ENCODE measurements at places on chromosomes 2 and 18.
A peak's percentile ranks its signal among the peaks of the same experiment; 100 is the strongest.

DNA sequence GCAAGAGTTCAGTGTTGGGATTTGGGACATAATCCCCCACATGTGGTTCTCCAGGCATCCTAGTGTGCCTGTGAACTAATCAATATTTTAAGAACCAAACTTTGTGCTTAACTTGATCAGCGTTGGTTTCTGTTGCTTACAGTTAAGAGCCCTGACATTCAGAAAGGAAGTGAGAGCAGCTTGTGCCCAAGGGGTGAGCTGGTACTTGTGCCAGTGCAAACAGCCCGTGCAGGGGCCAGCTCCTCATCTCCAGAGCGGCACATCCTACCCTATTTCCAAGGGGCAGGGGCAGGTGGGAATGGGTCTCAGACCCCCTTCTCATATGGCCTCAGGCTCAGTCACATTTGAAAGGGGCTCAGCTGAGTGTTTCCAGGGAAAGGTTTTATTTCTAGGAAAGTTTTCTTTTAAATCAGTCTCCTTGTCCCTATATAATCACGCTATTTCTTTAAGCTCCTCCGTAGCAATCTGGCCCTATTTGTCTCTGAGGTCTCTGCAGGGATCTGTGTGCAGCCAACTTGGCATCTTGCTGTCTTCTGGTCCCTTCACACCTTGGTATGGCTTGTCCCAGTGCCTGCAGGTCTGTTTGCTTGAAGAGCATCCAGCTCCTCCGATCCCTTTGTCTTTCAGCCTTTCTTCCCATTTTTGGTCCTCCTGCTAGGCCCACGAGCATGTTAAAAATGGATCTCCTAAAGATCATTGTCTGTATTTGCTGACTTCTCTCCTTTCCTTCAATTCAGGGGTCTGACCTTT is 358.9 kb downstream of the HRH4 start:
- no peak for DNase-seq

DNA sequence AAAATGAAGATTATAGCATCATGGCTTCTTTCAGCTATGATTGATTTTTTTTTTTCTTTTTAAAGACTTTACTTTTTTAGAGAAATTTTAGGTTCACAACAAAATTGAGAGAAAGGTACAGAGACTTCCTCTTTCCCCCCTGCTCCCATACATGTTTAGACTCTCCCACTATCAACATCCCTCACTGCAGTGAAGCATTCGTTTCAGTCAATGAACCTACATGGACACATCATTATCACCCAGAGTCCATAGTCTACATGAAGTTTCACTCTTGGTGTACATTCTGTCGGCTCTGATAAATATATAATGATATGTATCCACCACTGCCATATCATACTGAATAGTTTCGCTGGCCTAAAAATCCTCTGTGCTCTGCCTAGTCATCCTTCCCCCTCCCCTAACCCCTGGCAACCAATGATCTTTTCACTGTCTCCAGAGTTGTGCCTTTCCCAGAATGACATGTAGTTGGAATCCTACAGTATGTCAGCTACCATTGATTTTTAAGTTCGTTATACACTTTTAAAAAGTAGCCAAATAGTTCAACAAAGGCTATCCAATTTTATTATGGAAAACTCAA is 86.8 kb downstream of the GPD2 start:
- no peak for DNase-seq

- peak; percentile 7 for DNase-seq
Observed at GRCh38 chr2:47307066-47307465, 95.9 kb upstream of the MSH2 start.

GRCh38 chr18:56873441-56874140 is 222.4 kb downstream of the WDR7 start:
- no peak for DNase-seq

- no peak for DNase-seq
Observed at GRCh38 chr18:22186484-22186971, 17.1 kb downstream of the GATA6 start.

DNA sequence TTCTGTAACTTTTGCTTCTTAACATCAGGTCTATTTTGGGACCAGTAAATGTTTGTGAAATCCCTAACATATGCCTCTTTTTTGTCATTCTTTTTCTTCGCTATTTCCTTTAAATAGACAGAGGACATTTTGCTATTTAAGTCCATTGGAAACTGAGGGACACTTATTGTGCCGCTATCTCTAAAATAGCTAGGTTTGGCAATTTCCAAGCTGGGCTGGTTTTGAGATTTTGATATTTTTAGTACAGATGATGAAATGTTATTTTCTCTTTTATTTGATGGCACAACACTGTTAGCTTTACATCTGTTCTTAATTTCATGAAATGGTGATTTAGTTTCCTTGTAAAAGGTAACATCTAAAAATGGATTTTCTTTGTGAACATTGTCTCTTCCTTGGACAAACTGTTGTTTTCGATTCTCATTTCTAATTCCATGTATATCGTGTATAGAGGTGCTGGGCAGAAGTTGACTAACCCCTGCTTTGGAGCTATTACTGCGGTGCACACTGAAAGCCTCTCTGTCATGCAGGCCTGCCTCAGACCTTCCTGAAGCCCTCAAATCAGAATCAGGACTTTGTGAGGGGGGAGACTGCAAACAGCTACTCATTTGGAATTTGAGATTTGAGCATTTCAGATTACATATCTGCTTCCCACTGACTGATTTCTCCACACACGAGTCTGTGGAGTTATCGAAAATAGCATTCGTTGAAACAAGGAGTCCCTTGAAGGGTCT is 594 bp downstream of the RAD51AP2 start:
- no peak for DNase-seq

- no peak for DNase-seq
Observed at GRCh38 chr2:205561441-205561840, 120.9 kb upstream of the NRP2 start.
